Esophagus mucosa (tissue), 1 donor: ENCODE measurements at places on chromosomes 3 and 15. TPM values are rescaled to one million over a fixed set of nuclear protein-coding genes. Genes with fewer than 3 reads are reported as not detected.

DNA sequence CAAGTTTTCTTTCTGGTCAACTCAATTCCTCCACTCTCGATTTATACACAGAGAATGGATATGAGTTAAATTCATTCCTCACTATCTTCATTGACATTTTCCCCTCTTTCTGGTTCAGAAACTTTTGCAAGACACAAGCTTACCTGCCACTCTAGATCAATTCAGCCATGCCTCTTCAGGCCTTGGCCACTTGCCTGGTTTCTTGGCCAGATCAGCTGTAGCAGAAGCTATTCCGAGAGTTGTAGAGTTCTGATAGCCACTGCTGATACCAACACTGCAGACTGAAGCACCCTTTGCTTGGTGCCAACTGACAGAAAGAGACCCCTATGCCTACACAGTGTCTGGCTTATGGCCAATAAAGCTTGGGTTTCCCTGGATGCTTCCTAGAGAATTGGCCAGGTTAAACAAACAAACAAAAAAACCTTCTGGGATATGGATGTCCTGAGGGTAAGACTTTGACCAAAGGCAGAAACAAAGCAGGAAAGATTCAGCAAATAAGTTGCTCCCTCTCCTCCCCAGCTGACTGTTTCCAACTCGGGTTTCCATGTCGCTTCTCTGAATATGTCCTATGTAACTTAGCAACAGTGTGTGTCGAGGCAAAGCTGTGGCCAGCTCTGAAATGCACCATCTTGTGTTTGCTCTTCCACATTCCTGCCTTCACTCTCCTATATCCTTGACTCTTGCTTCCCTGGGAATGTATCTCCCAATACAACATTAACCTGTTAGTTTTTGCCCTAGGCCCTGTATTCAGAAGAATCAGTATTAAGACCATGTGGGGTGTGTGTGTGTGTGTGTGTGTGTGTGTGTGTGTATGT lies 521.6 kb downstream of the EPHA3 start:
- ATAC-seq = no peak

The LRRN1 gene
- 0.44 TPM for total RNA-seq

- ATAC-seq = no peak
Measured at GRCh38 chr15:101129851-101130380, 121.9 kb downstream of the CHSY1 start.

GRCh38 chr3:136624894-136625815 lies 127.0 kb downstream of the STAG1 start:
- ATAC-seq = peak; percentile 50

GRCh38 chr3:172071780-172072330 lies 32.5 kb downstream of the FNDC3B start:
- no peak for ATAC-seq

DNA sequence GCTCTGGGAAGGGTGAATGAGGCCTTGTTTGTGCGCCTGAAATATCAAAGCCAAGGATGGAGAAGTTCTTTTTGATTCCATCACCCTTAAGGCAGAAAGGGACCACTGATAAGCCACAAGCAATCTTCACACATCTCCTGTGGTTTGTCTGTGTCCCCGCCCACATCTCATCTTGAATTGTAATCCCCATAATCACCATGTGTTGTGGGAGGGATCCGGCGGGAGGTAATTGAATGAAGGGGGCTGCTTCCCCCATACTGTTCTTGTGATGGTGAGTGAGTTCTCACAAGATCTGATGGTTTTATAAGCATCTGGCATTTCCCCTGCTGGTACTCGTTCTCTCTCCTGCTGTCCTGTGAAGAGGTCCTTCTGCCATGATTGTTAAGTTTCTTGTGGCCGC lies 329.6 kb upstream of the RGMA start:
- ATAC-seq = no peak

DNA sequence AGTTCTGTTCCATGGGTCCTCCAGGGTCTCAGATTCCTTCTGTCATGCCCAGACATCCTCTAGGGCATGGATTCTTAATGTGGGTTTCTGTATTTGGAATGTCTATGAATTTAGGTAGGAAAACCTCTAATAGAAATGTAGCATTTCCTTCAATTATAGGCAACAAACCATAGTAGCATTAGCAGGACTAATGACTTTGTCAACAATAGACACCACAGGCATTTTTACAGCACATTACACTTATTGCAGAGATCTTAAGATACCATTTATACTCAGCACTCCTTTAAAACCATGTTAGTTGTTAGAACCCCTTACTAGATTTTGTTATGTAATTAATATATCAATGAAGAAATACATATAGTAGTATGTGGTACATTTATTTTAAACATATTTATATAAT lies 77.8 kb upstream of the TBC1D5 start:
- ATAC-seq = no peak

DNA sequence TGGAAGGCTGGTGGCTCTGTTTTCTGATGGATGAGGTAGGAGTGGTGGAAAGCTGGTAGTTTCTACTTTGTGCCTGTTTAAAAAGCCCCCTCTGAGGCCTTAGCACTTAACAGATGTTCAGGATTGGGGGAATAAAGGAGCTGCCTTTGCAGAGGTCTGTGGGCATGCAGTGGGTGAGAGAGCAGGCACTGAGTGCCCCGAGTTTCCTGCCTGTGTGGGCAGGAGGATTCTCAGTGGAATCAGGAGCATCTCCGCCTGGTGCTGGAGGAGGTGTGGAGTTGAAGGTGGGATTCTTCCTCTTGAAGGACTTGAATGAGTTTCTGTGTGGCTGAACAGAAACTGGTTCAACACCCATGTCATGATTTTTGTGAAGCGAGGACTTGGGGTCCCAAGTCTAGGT lies 74.3 kb downstream of the IGF1R start:
- ATAC-seq = no peak

GRCh38 chr15:89125088-89125826 lies 37.0 kb downstream of the ABHD2 start:
- ATAC-seq = no peak

The MAGEL2 gene
- total RNA-seq = 0.08 TPM

The ARPP21 gene
- total RNA-seq = not detected

DNA sequence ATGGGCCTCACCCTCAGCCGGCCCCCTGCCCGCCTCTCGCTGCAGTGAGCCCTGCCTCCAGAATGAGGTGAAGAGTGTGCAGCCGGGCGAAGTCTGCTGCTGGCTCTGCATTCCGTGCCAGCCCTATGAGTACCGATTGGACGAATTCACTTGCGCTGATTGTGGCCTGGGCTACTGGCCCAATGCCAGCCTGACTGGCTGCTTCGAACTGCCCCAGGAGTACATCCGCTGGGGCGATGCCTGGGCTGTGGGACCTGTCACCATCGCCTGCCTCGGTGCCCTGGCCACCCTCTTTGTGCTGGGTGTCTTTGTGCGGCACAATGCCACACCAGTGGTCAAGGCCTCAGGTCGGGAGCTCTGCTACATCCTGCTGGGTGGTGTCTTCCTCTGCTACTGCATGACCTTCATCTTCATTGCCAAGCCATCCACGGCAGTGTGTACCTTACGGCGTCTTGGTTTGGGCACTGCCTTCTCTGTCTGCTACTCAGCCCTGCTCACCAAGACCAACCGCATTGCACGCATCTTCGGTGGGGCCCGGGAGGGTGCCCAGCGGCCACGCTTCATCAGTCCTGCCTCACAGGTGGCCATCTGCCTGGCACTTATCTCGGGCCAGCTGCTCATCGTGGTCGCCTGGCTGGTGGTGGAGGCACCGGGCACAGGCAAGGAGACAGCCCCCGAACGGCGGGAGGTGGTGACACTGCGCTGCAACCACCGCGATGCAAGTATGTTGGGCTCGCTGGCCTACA lies 8.5 kb downstream of the GRM2 start:
- no peak for ATAC-seq

DNA sequence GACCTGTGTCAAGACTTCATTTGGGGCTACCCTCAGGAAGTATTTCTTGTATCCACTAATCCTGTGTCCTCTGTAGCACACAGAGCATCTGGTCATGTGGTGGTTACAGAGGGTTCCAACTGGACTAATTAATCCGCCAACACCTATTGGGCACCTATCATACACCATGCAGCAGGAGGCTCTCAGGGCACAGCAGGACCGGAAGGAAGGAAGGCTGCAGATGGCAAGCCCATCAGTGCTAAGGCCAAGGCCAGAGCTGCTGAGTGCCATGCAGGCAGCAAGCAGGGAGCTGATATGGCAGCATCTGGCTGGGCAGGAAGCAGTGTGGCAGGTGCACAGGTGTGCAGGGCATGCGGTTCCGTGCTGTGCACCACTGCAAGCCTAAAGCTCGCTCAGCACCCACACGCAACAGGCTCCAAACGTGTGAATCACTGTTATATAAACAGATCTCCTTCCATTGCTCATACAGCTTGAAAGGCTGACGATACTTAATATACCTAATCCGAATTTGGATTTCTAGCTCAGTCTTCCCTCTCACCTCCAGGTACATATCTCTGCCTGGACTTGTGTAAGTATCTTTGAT lies 64.4 kb upstream of the SNRPA1 start:
- ATAC-seq = peak; percentile 92

The ISLR gene
- 2.2 TPM for total RNA-seq

DNA sequence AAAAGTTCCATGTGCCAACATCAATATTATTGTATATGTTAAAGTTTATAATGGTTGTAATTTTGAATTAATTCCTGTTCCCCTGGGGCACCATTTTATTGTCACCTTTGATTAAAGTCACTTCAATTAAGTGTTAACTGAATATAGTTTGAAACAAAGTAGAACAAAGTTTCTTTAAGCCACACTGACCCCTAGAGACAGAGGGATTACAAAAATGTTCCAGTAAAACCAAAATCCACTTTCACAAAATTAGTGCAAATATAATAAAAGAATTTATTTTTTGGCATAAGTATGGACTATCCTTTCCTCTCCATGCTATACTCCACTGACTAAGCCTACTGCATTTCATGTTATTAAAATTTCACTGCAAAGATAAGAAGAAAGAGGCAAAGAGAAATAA lies 123.9 kb downstream of the ZMAT3 start:
- no peak for ATAC-seq

GRCh38 chr3:46883054-46883829 lies 5.7 kb downstream of the PTH1R start:
- ATAC-seq = peak; percentile 27

- ATAC-seq = peak; percentile 11
Measured at GRCh38 chr3:73547427-73548248, 77.1 kb downstream of the PDZRN3 start.

GRCh38 chr3:157527131-157527881 lies 24.1 kb upstream of the VEPH1 start:
- no peak for ATAC-seq

GRCh38 chr3:122101646-122102045 lies 46.5 kb downstream of the CD86 start:
- ATAC-seq = peak; percentile 71

- ATAC-seq = peak; percentile 66
Measured at GRCh38 chr3:52406231-52406661, 38.7 kb downstream of the SEMA3G start.

DNA sequence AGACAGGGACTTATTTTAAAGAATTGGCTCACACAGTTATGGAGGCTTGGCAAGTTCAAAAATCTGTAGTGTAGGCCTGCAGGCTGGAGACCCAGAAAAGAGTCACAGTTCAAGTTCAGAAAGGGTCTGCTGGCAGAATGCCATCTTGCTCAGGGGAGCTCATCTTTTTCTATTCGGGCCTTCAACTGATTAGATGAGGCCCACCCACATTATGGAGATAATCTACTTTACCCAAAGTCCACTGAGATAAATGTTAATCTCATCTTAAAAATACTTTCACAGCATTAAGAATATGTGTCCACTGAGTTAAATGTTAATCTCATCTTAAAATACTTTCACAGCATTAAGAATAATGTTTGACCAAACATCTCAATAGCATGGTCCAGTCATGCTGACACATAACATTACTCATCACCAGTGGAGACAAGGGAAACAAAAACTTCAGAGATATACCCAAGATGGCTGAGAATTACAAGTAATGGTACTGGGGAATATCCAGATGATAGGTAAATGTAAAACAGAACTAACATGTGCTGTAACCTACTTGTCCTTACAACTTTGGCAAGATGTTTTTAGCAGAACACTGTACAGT lies 74.3 kb upstream of the STAC start:
- ATAC-seq = no peak

GRCh38 chr15:96838081-96838480 lies 507.6 kb downstream of the NR2F2 start:
- ATAC-seq = no peak

The PLA1A gene
- total RNA-seq = 0.92 TPM

DNA sequence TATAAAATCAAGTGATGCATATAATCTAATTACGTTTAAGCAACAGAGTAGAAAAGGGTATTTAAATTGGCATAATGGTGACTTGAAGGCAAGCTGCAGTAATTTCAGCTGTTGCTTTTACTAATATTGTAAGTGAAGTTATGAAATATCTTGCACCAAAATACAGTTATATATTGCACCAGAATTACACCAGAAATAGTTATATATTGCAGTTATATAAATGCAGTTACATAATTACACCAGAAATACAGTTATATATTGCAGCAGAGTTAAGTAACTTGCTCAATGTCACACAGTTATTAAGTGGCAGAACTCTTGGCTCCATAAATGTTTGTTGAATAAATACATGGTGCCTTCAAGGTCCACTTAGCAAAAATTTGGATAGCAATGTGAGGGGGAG lies 51.4 kb downstream of the PCOLCE2 start:
- no peak for ATAC-seq

GRCh38 chr3:196774848-196775422 lies 35.3 kb downstream of the PAK2 start:
- peak; percentile 39 for ATAC-seq
